ENCODE measurements at places on chromosomes 3 and 15.

DNA sequence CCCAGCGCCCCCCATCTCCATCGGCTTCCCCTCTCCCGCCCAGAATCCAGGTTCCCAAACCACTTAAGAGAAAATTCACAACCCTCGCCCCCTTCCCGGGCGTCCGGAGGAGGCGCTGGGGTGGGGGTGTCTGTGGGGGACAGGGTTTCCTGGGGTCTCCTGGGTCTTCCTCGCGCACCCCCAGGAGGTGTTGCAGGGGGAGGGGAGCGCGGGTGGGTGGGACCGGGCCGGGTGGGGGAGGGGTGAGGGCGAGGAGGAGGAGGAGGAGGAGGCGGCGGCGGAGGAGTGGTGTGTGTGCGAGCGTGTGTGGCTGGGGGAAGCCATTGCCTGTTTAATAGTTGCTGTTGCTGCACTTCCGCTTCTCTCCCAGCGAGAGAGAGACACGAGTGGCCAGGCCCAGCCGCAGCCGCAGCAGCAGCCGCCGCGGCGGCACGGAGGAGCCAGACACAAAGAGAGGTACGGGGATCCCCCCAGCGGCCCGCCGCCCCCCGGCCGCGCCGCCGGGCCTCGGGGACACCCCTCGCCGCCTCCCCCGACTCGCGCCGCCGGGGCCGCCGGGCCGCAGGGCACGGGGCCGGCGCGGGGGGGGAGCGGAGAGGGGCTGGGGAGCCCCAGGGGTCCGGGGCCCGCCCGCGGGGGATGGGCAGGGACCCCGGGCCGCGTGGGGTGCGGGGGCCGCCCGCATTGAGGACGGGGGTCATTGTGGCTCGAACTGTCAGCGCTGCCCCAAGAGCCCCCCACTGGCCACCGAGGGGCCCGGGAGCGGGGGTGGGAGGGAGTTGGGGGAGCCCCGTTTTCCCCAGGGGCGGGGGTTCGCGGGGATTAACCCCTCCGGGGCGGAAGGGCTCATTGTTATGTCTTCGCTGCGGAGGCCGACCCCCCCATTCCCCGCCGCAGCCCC is at the start of gene UBE2E1:
UBE2E1 (plus strand) TSS at position 323 of the 901 bp plus-strand sequence. CDS start 1,315 bp downstream, outside the sequence.
- peak; percentile 67 for DNase-seq

- no peak for DNase-seq
Observed at GRCh38 chr3:17626395-17626794, 116.0 kb downstream of the TBC1D5 start.

DNA sequence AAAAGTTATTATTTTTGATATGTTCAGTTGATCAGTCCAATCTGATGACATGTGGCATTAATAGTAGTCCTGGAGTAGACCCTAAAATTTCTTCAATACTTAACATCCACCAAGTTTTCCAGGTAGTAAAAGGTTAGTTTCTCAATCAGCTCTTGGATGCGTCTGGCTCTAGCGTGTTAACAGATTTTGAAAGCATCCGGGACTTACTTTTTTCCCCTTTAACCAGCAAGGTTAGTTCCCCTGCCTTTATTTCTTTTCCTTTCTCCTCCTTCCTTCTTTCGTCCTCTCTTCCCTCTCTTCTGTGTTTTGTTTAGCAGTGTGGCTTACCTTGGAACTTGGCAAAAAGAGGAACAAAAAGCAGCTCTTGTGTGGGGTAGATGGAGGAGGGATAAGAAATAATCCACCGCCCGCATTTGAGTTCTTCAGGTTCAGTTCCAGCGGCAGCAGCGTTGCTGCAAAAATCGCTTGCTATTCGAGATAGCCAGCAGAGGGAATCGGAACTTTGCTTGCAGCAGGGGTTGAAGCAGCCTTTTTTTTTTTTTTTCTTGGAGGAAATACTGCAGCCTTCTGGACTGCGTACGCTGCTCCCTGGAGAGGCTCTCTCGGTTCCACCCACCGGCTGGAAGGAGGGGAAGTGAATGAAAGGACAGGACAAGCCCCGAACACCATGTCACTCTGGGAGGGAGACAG is at the start of gene RBMS3:
RBMS3 (plus strand) TSS at position 668 of the 690 bp plus-strand sequence.
- peak; percentile 78 for DNase-seq

DNA sequence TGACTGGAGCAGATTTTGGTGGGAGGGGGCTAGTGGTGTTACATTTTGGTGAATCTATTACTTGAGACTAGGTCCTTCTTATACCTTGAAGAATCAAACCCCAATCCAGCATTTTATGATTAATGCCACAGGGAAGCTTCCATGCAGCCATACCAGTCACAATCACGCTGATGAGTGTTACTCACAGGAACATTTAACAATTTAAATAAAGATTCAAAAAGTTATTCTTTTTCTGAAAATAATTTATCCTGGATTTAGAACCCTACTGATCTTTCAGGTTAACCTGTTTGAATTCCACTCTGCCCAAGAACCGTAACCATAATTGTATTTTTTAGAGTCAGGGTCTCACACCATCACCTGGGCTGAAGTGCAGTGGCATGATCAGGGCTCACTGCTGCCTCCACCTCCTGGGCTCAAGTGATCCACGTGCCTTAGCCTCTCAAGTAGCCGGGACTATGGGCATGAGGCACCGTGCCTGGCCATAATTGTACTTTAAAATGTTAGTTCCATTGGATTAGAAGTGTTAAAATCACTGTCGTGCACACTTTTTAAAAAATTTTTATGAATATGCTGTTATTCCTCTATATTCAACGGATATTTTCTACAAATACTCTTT is 929 bp upstream of the MTMR10 start:
- DNase-seq: peak; percentile 40

GRCh38 chr3:46085421-46086082 is 58.3 kb upstream of the XCR1 start:
- no peak for DNase-seq

DNA sequence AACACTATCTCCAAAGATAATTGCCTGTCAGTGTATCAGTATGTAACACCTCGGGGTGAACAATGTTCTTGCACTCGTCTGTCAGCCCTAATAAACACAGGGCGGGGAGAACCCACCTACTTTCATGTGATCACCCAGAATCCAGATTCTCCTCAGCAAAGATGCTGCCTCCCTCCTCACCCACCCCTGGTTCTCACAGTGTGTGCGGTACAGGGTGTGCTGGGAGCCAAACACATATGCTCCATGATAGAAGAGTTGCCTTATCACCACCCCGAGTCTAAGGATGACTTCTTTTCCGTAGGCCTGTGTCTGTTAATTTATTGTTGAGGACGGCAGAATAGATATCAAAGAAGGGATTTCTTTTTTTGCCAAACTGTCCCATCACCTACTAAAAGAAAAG is 206.1 kb downstream of the TLE3 start:
- DNase-seq: no peak

DNA sequence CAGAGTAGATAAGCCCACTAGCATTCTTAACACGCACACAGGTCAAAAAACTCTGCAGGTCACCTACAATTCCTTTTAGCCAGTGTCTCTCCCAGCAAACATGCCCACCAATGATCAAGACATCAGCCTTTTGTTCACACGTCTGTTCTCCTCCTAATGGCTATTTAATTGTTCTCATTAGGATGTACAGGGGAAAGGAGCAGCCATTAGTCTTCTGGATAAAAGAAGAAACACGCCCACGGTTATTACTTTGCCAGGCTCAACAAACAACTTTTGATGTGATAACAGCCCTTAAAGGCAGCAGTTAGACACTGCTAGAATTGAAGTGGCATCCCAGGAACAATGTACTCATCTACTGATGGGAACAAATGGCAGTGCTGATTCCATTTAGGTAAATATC is 108.8 kb downstream of the NTRK3 start:
- DNase-seq: no peak

DNA sequence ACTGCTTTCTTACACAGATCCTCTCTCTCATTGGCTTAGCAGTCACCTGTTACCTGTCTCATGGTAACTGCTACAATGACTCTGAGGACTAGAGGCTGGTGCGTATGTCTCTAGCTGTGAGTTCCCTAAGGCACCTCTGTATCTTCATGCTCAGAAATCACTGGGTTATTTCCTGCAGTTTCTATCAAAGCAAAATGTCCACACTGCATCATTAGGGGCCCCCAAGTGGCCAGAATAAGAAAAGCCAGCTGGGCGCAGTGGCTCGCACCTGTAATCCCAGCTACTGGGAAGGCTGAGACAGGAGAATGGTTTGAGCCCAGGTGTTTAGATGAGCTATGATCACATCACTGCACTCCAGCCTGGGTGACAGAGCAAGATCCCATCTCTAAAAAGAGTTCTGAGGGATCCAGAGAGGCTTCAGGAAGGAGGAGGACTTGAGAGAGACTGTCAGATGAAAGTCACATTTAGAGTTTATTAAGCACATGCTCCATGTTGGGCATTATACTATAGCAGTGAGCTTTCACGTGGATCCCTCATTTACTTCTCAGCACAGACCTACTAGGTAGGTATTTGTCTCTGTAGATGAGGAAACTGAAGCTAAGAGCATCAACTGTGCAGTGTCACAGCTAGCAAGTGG is 2.3 kb upstream of the VPS18 start:
- peak; percentile 63 for DNase-seq

GRCh38 chr3:59313365-59313764 is 263.5 kb upstream of the CFAP20DC start:
- DNase-seq: peak; percentile 72

DNA sequence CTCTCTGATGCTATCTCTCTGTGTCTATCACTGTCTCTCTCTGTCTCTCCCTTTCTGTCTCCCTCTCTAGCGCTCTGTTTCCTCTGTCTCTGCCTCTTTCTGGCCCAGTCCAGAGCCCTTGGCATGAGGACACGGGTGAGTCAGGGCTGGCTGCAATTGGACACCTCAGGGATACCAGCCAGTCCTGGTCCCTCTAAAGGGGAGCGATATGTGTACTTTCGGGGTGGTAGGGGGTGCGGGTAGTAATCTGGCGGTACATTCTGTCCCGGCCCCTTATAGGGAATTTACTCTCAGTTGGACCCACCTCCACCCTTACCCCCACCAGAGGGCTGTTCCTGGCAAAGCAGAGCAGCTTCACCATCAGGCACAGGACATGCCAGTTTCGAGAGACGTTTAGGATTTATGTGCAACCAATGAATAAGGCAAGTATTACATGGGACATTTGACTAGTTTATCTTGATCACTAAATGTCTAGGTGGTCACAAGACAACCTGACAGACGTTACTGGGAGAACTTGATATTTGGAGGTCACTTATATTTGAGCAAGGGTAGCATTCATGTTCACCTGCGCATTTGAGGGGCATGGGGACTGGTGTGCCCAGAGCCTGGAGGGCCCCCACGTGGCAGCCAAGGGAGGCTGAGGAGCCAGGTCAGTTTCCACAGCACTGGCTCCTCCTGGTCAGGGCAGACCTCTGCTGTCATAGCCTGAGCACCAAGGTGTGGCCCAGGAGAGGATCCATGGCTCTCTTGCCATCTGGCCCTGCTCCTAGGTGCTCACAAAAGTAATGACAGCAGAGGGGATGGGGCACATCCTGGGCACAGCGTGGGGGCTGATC is 256.1 kb downstream of the PLCL2 start:
- DNase-seq: peak; percentile 41

GRCh38 chr3:182451871-182452270 is 341.4 kb upstream of the ATP11B start:
- DNase-seq: no peak

DNA sequence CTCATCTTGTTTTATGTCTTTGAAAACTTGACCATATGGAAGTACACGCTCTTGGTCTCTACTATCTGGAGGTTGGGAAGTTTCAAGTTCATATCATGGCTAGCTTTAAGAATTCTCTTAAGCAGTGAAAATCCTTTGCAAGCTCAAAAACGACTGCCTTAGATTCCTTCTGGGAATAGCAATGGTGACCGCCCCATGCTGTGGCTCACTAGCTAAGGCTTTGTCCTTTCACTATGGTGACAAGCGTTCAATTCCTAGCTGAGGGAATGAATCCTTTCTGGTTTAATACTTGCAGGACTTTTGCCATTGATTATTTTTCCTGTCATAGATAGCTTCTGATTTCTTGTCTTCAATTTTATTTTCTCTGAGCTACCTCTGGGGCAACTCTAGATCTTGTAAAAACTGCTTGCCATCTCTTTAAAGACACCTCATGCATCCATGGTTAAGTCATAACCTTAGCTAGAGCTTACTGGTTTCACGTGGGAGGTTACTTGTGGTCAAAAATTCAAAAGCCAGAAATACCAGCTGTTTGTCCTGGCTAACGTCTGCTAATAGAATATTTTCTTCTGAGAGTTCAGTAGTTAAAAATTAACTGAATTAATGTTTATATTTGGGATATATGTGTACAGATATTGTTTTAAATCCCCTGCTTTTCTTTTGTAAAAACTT is 673.4 kb upstream of the CBLB start:
- no peak for DNase-seq

- no peak for DNase-seq
Observed at GRCh38 chr3:42102571-42102970, 11.4 kb downstream of the TRAK1 start.

DNA sequence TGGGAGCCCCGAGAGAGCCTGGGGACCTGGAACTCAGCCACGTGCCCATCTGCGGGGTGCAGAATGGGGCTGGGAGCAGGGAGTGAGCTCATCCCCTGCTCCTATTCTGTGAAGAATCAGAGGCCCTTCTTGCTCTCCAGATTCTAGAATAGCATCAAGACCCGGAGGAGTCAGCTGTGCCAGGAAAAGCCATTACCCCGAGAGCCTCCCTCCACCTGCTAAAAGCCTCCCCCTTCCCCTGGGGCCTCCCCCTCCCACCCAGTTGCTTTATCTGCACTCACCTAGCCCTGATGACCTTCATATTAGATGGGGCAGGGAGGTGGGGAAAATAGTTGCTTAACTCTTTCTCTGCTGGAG is 23.1 kb downstream of the CCDC33 start:
- no peak for DNase-seq

- no peak for DNase-seq
Observed at GRCh38 chr15:38696109-38696727, 131.6 kb upstream of the RASGRP1 start.

GRCh38 chr15:55799291-55800212 is 56.6 kb upstream of the PRTG start:
- DNase-seq: peak; percentile 75

- DNase-seq: no peak
Observed at GRCh38 chr15:77416954-77417353, 3.0 kb downstream of the PEAK1 start.

DNA sequence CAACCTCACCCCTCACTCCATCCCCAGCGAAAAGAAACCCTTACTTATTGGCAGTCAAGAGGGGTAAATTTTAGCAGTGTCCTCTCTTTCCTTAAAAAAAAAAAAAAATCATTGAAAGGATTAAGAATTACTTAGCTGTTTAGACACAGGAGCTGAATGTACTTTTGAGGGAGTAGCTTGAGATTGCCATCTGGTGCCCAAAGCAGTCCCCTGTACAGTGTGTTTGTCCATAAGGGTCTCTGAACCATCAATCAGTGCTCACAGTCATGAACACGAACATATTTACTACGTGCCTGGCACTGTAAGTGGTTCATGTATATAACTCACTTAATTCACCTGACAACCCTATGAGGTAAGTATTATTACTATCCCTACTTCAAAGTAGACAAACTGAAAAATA is 463.5 kb downstream of the RAP2B start:
- no peak for DNase-seq

GRCh38 chr15:62904041-62904910 is 138.3 kb upstream of the TPM1 start:
- no peak for DNase-seq

DNA sequence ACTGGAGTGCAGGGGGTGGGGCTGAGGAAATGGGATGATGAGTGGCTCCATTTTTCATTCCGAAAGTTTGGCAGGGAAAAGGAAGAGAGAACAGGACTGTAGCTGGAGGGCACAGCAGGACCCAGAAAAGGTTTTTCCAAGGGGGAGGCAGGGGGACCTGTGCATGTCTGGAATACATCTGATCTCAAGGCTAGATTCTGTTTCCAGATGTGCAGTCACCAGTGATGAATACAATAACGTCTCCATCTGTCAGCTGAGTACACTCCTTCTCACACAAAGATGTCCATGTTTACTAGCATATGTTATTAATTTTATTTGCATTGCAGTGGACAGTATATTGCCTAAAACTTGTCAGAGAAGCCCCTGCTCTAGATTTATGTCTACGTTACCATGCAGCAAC is 39.9 kb upstream of the PRTG start:
- no peak for DNase-seq

Data from H9 (cell line).